ENCODE measurements at places on chromosomes 16 and 17.

GRCh38 chr17:82241926-82242697 is 13.3 kb downstream of the SLC16A3 start:
- DNase-seq, result no peak

DNA sequence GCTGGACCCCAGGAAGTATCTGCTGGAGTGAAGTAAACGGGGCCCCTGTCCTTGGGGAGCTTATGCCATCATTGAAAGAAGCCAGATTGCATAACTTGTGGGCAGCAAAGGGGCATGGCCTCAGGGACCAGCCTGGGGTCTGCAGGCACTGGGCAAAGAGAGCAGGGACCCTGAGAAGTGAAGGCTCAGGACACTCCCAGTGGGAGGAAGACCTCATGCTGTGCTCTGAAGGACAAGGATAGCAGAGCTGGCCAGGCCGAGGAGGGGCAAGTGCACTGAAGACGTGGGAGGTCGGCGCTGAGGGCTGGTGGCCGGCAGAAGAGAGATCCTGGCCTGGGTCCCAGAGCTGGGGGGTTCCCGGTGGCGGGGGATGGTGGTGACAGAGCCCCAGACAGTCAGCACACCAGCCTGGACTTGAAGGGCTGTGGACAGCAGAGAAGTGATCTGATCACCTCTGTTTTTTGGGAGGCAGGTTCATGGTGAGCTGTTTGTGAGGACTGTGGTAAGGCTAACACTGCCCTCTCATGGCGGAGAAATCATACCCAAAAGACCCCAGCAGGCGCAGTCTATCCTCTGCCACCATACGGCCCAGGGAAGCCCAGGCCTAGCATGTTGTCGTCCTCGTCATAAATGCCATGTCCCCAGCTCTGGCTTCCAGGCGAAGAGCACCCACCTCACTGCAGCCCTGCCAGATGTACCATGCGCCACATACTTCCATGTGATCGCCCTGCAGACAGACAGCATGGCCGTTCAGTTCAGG is 7.1 kb upstream of the CNP start:
- no peak for DNase-seq

DNA sequence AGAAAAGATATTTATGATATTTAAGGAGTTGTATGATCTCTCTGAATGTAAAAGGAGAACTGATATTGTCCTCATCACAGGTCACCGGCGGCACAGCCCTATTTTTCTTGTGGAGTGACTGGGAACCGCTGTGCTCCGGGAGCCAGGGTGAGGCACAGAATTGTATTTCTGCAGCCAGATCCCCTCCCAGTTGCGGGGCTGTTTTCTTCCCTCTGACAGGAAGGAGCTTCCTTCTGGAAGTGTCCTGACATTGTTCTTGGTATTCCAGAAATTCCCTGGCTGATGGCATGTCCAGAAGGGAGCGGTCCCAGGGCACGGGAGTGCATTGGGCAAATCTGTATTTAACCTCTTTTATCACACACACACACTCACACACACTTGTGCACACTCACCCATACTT is 268.6 kb upstream of the FOXF1 start:
- DNase-seq, result no peak

DNA sequence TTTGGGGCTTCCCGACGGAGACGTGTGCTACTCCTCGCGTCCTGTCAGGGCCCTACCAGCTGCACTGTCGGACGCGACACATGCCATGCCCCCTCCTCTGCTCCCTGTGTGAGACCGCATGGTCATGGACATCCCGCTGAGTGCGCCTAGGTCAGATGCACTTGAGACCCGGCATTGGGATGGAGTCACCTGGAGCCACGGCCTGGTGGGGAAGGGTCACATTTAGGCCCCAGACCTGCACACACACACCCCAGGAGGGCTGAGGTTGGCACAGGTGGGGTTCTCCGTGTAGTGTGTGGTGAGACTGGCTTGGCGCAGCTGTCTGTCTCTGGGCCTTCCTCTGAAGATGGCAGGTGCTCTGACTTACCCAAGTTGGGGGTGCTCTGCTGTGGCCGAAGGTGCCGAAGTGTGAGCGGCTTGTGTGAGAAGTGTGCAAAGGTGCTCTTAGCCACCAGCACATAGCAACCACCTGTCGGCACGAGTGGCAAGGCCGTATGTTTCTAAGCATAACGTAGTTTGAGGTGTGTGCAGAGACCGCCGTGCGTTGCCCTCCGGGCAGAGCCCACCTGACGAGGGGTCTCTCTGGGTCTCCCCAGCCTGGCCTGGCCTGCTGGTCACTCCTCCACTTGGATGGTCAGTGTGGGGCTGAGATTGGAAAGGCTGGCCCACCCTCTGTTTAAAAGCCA is 108.6 kb downstream of the BANP start:
- no peak for DNase-seq

GRCh38 chr16:80693553-80693952 is 110.8 kb downstream of the CDYL2 start:
- DNase-seq, result no peak

- peak; percentile 83 for DNase-seq
Observed at GRCh38 chr17:17819561-17819995, 17.2 kb downstream of the SREBF1 start.

DNA sequence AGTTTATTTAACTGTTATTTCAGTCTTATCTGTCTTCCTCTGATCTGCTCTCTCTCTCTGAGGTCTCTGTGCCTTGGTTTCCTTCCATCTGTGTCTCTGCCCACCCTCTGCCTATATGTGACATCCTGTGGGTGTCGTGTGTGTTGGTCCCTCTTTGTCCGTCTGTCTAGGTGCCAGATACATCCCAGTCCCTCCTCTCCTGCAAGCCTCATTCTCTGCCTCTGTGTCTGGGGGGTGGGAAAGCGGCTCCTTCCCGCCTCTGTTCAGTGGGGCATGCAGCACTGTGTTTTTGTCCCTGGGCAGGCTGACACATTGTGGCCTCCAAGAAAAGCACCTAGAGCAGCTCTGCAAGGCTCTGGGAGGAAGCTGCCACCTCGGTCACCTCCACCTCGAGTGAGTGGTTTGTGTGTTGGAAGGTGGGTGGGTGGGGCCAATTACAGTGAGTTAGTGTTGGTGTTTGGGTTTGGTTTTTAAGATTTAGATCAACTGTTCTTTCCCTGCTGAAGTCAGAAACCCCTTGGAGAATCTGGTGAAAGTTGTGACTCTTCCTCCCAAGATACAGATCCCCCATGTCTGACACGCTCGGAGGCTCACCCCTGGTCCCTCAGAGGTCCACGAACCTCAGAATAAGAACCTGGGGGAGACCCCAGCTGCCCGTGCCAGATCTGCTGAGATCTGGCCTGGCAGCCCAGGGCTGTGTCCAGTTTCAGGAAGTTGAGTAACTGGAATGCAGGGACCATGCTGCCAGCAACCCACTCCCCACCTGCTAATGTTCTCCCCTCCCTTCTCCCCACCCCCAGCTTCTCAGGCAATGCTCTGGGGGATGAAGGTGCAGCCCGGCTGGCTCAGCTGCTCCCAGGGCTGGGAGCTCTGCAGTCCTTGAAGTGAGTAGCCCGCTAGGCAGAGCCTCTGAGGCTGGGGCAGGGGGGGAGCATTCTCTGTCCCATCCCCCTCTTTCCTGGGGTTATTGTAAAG is 50.9 kb upstream of the CPNE2 start:
- peak; percentile 88 for DNase-seq

DNA sequence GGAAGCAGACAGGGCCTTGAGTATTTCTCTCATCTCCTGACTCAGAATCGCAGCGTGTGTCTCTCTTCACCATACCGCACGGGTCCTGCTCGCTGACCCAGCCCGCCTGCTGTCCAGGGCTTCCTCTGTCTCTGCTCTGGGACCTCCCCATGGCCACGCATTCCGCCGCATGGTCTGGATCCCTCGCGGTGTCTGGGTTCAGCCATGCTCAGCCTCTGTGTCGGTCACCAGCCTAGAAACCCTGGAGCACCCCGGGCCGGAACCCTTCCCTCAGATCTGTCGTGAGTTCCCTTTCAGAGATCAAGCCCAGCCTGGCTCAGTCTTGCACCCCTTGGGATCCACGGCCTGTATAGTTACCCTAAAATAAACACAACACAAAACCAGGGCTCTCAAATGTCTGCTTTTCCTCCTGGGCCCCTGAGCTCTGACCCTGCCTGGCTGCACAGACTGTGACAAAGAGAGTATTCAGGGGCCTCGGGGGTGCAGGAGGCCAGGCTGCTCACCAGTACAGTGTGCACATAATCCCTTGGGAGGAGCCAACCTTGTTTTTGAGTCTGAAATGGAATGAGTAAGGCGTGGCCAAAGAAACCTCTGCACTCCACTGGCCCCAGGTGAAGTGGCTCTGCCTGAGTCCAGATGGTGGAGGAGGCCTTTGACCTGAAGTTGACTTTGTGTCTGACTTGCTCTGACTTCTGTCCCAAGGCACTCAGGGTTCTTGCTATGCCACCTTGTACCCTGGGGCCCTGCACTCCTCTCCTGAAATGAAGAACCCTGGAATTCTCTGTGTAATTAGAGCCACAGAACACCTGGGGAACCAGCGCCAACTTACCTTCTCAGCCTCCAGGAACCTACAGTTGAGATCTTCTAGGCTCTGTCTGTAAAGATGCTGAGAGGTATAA is 5.8 kb upstream of the SPIRE2 start:
- DNase-seq, result no peak

DNA sequence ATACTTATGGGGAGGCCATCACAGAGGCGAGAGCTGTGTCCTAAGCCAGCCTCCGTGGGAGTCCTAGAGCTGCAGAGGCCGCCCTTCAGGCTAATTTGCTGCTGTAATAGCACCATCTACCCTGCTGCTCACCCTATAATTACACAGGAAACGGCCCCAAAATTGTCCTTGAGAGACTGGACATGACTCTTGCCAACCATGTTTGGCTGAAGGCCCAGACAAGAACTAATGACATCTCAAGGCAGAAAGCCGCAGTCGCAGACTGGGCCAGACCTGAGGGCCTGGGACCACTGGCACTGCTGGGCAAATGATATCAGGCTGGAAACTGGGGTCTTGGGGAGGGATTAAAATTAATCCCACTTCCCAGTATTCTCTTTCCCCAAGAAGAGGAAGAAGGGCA is 24.1 kb downstream of the PSMD7 start:
- DNase-seq, result no peak

DNA sequence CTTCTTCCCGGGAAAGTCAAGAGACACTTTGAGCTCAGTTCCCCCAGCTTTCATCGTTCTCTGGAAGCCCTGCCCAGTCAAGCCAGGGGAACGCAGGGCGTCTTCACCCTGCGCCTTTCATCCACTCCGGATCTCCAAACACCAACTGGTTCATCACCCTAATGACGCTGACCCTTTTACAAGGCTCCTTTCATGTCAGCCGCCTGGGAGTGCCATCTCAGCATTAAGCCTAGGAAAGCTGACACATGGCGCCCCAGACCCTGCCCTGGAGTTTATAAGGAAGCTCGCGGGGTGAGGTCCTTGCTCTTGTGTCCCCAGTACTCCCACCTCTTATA is 594 bp upstream of the DNAJC7 start:
- DNase-seq, result no peak

GRCh38 chr17:19301274-19301951 is 61.1 kb downstream of the B9D1 start:
- DNase-seq, result no peak

DNA sequence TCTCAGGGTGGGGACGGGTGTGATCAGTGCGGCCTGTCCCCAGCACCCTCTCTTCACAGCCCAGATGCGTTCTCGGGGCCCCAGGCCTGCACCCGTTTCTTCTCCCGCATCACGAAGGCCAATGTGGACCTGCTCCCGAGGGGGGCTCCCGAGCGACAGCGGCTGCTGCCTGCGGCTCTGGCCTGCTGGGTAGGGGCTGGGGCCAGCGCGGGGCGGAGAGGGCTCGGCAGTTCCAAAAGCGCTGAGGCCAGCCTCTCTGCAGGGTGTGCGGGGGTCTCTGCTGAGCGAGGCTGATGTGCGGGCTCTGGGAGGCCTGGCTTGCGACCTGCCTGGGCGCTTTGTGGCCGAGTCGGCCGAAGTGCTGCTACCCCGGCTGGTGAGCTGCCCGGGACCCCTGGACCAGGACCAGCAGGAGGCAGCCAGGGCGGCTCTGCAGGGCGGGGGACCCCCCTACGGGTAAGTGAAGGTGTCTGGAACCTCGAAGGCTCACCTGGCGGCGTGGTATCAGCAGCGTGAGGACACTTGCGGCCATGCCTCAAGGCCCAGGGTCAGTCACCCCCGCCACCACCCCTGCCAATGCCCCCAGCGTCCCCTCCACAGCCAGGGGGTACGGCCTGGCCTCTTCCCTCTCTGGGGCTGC is 4.4 kb downstream of the MSLN start:
- no peak for DNase-seq

GRCh38 chr16:67356396-67356795 is 29.8 kb downstream of the LRRC36 start:
- no peak for DNase-seq

DNA sequence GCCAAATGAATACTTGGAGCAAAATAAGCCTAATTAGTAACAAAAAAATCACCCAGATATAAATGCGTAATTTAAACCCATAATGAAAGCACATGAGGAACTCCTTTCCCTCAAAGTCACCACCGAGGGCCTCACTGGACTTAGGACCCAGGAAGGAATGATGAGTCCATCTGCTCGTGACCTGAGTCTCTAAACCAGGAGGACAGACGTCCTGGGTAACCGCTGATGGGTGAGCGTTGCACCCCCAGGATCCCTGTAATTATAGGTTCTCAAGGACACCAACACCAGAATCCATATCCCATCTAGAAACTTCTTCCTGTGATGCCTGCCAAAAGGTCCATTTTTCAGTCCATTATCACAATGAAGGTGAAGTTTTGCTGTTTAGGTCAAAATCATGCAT is 121.4 kb downstream of the ZNF778 start:
- no peak for DNase-seq

DNA sequence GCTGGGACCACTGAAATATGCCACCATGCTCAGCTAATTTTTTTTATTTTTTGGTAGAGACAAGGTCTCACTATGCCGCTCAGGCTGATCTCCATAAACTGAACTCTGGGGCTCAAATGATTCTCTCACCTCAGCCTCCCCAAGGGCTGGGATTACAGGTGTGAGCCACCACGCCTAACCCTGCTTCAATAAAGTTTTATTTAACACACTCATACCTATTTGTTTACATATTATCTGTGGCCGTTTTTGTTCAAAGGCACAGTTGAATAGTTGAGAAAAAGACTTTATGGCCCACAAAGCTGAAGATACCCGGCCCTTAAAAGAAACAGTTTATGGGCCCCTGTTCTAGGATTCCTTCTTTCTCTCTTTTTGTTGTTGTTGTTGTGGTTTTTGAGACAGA is 419.8 kb downstream of the SLC39A11 start:
- DNase-seq, result no peak

- DNase-seq, result no peak
Observed at GRCh38 chr16:8070506-8070905, 519.8 kb downstream of the TMEM114 start.

DNA sequence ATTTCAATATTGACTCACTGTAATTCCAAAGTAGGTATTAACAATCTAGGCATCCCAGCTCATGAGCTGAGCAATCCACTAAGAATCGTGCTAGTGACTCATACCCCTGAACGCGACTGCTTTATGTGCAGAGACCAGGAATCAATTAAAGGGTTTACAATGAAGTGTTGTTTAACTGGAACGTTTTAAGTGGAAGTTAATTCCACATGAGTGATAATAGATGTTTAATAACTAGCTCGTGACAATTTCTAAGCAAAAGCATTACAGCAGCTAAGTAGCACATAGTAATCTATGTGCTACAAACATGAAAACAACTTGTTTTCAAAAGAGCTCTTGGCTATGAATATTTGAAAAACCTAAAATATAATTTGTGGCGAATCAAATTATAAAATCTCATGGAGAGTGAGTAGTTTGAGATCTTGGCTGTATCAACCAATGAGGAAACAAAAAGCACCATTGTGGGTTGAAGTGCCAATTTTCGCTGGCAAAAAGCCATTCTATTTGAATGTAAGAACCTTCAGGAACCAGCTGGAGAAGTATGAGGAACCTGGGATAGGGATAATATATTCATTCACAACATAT is 9.4 kb downstream of the GJC1 start:
- DNase-seq, result no peak
